ENCODE measurements at places on chromosomes 3 and 15. TPM values are rescaled to one million over a fixed set of nuclear protein-coding genes. Genes with fewer than 3 reads are reported as not detected.

The CCRL2 gene
- total RNA-seq: 0.55 TPM

The MYO1E gene
- 81.4 TPM for total RNA-seq

The RBMS3 gene
- total RNA-seq: 9.6 TPM

The PLXND1 gene
- total RNA-seq: 29.5 TPM

The GDPGP1 gene
- total RNA-seq: 5.6 TPM

The C3orf22 gene
- total RNA-seq: not detected

The NR2E3 gene
- 0.33 TPM for total RNA-seq

The ARIH2 gene
- total RNA-seq: 41.0 TPM

The LTK gene
- 2.3 TPM for total RNA-seq

The IL5RA gene
- not detected for total RNA-seq

The CSK gene
- 32.7 TPM for total RNA-seq

The CNTN6 gene
- total RNA-seq: not detected

DNA sequence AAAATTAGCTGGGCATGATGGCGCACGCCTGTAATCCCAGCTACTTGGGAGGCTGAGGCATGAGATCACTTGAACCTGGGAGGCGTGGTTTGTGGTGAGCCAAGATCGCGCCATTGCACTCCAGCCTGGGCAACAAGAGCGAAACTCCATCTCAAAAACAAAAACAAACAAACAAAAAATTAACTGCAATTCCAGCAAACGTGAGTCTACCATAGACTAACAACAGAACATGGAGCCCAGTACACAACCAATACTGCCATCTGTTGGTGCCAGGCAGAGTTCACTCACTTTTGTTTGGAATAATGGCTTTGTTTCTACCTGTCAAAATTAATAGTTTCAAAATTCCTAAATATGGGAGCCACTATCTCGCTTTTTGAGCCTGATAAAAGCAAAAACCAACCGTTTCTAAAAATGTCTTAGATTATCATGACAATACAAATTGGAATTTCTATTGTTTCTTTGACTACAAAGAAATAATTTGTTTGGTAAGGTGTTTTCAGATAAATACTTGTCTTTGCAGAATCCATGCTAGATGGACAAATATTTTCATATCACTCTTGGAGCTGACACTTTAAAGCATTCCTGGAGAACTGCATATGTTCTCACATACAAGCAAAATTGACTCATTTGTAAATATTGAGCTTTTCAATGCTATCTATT lies 45.0 kb downstream of the GPR176 start:
- peak; percentile 47 for DNase-seq

DNA sequence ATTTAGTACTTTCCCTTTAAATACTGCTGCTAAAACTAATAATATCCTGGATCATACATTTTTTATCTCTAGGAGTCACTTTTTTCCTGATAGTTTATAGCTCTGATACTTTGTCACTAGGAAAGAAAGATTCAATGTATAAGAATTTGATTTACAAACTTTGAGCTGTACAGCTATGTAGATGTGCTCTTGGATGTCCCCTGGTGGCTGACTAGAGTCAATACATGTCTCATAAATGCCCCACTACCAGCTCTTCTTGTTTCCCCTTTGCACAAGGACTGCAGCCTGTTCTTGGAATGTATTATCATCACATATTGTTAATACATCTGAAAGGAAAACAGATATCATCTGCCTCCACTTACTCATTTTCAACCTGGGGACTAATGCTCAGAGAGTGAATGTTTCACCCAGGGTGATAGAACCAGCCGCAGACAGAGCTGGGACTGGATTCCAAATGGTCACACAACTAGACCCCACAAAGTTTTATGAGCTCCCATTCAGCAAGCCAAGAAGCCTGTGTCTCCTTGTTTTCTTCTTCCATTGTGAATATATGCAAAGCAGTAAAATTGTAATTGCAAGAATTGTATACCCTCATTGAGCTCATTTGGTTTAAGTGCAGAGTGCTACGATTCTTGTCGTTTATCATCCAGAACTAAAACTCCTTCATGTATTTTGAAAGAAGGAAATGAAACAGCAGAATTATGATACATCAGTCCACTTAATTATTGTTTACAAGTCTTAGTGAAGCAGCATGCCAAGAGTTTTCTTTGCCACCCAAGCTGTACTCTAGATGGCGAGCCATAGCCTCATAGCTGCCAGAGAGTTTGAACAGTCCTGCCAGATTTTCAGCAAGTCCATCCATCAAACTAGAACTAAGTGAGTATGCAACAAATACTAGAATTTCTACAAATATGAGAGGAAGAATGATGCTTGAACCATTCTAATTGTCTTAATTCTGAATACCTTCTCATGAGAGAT lies 261.6 kb upstream of the LMCD1 start:
- no peak for DNase-seq

GRCh38 chr3:64998317-64998716 lies 310.5 kb upstream of the ADAMTS9 start:
- no peak for DNase-seq

DNA sequence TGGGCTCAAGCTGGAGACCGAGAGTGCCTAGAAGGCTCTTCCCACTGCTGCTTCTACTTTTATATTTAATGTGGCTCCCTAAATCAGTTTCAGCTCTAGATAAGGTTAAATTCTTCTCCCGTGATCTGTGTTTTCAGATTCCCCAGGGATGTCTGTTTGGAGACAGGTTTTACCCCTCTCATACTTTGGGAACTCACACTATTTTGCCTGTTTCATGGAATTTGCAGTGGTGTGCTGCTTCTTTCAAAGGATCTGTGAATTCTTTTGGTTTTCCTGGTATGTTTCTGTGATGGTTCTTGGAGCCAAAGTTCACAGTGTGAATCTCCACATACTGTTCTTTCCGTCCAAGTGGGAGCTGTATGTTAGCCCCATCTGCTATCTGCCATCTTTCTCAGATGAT lies 238.3 kb upstream of the SLITRK3 start:
- no peak for DNase-seq

- DNase-seq: no peak
These were observed 11.2 kb upstream of the ALAS1 start for GRCh38 chr3:52186729-52187128.

GRCh38 chr3:36943601-36944000 lies 1.3 kb downstream of the TRANK1 start:
- no peak for DNase-seq

DNA sequence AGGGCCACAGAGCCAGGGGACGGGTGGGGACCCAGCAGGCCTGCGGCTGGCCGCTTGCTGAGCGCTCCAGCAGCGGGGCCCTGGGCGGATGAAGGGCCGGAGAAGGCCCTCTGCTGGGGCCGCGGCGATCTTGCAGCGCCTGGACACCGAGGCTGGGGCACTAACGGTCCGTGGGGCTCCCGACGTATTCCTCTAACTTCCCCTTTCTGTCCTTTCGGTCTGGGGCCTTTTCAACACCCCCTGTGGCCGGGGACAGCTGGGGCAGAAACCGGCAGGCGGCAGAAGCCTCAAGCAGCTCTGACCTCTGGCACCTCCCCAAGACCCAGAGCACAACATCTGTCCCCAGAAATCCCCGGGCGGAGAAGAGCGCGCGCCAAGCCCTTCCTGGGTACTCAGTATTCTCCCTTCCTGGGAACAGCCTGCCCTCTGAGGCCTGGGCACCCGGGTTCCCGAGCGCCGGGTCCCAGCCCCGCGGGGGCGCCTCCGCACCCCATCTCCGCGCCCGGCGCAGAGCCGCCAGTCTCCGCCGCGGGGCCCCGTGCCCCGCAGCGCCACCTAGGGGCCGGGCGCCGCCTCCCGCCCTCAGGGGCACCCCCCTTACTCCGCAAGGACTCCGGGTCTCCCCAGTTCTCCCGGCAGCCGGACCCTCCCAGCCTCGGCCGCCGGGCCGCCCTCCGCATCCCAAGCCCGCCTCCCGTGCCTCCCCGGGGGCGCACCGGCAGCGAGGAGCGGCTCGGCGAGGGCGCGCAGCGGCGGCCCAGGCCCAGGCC lies 582 bp upstream of the SLCO3A1 start:
- peak; percentile 72 for DNase-seq

GRCh38 chr15:77632534-77633133 lies at the start of gene LINGO1:
TSS of gene LINGO1 (minus strand) at chr15:77632912. CDS start at chr15:77632315, 597 bp downstream.
- DNase-seq: no peak

GRCh38 chr15:42133886-42134502 lies 22.4 kb downstream of the PLA2G4F start:
- no peak for DNase-seq

GRCh38 chr15:31346367-31347066 lies 19.9 kb downstream of the KLF13 start:
- DNase-seq: no peak

DNA sequence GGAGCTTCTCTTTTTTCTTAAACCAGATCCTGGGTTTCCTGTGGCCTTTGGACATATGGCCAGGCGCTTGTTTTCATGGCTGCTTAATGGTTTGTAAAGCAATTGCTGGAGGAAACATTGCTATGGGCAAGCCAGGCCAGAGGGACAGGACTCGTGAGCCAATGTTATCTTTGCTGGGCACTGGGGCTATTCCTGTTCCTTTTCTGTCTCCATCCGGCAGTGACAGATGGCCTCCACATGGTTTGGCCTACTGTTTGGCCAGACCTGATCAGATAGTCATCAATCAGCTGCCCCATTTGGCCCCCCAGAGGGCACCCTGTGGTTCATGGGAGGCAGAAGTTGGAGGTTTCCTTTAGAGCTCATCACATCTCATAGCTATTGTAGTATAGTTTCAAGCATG lies 326.1 kb upstream of the ROPN1 start:
- DNase-seq: no peak

- no peak for DNase-seq
These were observed 136.4 kb upstream of the GOLGA6L4 start for GRCh38 chr15:84099181-84099580.

DNA sequence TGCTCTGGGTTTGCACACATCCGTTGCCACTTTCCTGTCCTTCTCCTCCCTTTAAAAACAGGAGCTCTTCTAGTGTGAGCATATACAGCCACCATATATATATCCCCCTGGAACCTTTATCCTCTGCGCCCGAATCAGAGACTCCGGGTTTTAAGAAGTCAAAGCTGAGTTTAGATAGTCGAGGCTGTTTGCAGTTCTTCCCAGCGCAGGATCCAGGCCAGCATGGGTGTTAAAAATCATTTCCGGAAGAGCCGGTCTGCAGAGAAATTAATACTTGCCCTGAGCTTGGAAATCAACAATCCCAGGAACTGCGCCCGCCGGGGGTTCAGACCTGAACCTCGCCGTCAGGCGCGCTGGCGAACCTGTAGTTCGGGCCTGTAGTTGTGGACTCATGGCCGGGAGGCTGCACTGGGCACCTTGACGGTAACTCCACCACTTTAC lies 2.3 kb downstream of the SHOX2 start:
- DNase-seq: no peak

- no peak for DNase-seq
These were observed 442.7 kb upstream of the NR2F2 start for GRCh38 chr15:95887666-95888390.

- DNase-seq: no peak
These were observed 160.9 kb downstream of the TBC1D5 start for GRCh38 chr3:17581421-17582080.

DNA sequence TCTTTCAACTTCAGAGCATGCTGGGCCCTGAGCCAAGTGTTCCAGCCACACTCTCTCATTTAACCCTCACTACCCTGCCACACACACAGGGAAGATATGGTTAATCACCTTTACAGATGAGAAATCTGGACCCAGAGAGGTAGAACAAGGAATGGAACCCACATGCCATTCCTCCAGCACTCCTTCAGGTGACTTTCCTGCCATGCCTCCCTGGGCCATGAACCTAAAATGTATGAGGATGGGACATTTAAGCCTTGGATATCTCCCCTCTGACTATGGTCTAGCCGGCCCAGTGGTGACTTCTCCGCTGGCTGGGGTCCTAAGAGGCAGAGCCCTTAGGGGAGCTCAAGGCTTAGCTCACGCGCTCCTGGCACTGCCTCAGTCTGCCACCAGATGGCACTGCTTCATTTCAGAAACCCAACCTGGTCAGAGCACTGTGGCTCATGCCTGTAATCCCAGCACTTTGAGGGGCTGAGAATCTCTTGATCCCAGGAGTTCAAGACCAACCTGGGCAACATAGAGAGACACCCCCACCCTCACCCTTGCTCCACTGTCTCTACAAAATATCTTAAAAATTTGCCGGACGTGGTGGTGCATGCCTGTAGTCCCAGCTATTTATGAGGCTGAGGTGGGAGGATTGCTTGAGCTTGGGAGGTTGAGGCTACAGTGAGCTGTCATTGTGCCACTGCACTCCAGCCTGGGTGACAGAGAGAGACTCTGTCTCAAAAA lies 2.2 kb upstream of the DCAF1 start:
- DNase-seq: peak; percentile 74

DNA sequence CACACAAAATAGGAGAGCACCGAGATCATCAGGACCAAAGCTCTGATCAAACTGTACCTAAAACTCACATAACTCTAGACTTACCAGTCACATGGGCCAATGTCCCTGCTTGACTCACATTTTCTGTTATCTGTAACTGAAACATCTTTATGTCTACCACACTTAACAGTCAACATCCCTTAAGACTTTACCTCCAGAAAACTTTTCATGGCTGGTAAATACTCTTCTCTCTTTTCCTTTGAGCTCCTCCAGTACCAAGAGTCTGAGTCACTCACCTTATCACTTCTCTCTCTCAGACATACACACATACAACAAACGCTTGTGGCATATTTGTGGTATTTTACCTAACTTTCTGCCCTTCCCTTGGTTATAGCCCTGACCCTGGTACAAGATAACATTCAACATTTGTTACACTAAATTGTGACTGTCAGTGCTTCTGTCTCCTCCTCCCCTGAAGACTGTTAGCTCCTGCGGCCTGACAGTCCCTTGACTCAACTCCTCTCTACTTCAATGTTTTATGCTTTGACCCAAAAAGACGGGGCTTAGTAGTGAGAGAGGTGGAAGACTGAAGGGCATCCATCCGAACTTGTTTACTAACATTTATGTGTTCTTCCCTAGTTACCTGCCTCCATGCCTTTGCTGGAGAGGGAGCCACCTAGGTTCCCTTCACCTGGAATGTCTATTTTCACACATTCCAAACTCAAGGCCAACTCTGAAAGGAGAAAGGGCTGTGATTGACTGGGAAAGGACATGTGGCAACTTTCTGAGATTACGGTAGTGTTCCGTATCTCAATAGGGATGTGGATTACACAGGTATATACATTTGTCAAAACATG lies 3.7 kb upstream of the EFHB start:
- no peak for DNase-seq

- no peak for DNase-seq
These were observed 127.6 kb downstream of the RYR3 start for GRCh38 chr15:33438396-33438795.

All from left lobe of liver (tissue), 2 donors.